Fibroblast of skin of right quadriceps (primary cell): ENCODE measurements at places on chromosomes 4 and X.
A peak's percentile ranks its signal among the peaks of the same experiment; 100 is the strongest.

DNA sequence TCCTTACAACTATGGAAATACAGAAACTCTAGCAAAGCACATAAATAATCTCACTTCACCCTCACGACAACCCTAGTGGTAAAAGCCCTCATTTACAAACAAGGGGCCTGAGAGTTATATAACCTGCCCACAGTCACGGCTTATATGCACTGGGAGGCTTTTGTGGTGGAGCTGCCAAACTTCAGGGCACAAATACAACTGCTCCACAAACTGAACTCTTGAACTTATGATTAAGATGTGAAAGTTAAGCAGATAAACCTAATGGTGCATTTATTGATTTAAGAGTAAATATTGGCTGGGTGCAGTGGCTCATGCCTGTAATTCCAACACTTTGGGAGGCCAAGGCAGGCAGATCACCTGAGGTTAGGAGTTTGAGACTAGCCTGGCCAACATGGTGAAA is 19.0 kb downstream of the SLC2A9 start:
- no peak for DNase-seq

DNA sequence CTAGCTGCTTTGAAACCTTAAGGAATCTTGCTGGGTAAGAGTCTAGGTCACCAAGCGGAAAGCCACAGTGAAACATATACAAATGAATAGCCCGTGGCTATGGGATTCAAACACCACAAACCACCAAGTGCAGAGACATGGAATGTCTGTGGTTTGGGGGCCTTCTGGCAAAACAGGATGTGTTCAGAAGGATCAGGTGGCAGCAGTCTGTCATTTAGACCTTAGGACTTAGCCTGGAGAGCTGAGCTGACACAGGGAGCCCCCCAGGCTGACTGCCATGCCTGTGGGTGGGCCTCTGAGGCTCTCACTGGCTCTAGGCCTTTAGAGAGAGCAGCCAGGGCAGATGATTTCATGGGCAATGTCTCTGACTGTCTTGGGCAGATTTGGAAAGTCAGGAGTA is 225.6 kb downstream of the FBXW7 start:
- DNase-seq, result peak; percentile 80

GRCh38 chr4:21554500-21554899 is 394.1 kb downstream of the KCNIP4 start:
- no peak for DNase-seq

GRCh38 chr4:94175553-94176261 is 32.0 kb upstream of the SMARCAD1 start:
- DNase-seq, result no peak

DNA sequence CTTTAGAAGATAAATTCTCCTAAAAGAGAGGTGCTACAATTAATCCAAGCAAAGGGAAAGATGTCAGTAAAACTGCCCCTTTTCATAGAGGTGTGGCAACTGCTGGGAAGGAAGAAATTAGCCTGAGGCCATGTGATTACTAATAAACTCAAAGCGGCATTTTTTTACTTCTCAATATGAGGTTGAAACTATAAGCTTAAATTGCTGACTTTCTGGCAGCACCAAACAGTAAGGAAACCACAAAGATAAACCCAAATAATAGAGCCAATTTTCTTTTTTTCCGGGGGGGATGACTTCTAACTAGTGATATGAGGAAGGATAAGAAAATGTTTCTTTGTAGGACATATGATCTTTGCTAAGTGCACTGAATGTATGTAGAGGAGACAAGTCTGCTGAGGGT is 30.9 kb downstream of the AR start:
- no peak for DNase-seq

- DNase-seq, result no peak
Observed at GRCh38 chr4:6938237-6938636, 28.6 kb downstream of the TBC1D14 start.

DNA sequence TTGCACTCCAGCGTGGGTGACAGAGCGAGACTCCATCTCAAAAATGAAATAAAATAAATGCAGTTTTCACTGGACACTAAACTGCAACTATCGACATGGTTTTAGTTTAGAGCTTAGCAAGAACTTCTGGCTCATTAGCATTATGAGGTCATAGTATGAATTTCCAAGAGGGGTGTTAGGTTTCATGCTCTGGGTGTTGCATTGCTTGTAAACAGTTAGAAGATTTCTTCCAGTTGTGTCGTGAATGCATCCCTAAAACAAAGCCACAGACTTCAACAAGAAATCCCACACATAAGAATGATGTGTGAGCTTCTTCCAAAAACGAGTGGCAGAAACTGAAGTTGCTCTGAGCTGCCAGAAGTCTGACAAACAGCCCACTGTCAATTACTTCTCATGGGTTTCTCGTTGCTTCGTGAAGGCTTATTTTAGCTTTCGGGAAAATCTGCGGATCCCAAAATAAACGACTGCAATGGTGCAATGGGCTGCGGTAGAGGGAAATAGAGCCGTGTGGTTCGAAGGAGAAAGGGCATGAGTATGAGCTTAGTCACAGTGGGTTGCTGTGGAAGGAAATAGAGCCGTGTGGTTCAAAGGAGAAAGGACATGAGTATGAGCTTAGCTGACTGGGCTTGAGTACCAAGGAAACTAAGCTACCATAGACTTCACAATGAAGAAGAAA is 354.9 kb downstream of the DHRSX start:
- DNase-seq, result peak; percentile 59

DNA sequence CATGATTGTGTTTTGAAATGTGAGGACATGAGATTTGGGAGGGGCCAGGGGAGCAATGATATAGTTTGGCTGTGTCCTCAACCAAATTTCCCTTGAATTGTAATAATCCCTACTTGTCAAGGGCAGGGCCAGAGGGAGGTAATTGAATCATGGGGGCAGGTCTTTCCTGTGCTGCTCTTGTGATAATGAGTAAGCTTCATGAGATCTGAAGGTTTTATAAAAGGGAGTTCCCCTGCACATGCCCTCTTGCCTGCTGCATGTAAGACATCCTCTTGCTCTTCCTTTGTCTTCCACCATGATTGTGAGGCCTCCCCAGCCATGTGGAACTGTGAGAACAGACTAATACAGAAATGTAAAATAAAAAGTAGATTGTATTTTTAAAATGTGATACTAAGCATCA is 1294.9 kb downstream of the ADGRL3 start:
- DNase-seq, result no peak

DNA sequence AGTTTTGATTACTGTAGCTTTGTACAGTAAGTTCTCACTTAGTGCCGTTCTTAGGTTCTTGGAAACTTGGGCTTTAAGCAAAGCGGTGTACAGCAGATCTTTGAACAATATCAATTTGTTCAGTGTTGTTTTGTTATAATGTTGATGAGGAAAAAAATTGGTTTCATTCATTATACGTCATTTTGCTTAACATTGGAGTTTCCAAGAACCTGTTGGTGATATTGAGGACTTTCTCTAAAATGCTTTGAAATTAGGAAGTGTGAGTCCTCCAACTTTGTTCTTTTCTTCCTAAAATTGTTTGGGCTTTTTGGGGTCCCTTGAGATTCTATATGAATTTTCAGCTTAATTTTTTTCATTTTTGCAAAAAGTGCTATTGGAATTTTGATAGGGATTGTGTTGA is 49.1 kb downstream of the STAG2 start:
- DNase-seq, result no peak

- DNase-seq, result no peak
Observed at GRCh38 chrX:25130619-25131018, 114.9 kb upstream of the ARX start.

- DNase-seq, result no peak
Observed at GRCh38 chr4:37388681-37389365, 144.3 kb downstream of the NWD2 start.

DNA sequence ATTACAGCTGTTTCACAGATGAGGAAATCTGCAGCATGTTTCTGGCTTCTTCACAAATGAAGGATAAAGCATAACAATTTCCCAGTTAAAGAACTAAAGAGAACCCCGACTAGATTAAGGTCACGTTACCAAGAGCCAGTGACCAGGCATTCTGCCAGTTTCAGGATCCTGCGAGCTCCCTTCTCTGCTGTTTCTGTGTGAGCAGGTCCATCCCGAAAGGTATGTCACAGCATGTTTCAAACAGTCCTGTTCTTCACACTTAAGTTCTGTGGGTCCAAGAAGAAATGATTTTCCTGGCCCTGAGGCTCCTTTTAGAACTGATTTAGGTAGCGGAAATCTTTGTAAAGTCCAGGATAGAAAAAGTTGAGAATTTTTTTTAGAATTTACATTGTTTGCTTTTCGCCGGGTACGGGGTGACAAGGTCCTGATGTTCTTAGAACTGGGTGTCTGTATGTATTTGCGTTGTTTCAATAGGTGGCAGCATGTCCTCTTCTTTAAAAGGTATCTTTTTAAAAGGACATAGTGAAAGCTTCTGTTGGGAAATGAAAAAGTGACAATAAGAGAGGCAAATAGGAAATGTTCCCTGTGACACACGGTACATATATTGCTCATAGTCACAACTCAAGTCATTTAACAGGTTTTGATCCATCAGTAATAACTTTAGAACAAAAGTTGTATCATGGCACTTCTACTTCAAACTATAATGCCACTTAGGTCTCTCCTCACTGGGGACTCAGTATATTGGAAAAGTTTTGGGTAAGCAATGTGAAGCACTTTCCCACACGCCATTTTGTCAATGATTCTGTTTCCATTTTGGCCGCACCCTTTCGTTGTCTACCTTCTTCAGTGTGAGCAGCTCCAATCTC is 18.4 kb downstream of the IL21 start:
- DNase-seq, result peak; percentile 56

DNA sequence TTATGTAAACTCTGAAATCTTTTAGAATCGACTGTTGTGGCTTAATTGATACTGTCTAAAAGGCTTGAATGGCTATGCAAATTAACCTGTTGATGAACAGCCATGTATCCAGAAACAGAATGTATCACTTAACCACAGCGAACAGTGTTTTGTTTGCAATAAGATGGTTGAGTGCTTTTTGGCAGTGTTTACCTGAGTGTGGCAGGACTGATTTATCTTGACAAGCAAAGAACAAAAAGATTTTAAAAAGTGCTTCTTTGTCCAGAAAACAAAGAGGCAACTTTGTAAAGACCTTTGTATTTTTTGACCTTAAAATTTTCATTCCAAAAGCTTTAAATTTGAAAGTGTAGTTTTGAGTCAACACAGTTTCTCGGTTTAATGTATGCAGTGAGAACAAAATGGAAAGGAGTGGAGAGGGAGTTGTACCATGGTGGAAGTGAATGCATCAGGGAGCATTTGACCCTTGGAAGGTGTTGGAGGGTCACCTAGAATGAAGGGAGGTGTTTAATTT is 18.0 kb downstream of the ARHGAP10 start:
- no peak for DNase-seq

DNA sequence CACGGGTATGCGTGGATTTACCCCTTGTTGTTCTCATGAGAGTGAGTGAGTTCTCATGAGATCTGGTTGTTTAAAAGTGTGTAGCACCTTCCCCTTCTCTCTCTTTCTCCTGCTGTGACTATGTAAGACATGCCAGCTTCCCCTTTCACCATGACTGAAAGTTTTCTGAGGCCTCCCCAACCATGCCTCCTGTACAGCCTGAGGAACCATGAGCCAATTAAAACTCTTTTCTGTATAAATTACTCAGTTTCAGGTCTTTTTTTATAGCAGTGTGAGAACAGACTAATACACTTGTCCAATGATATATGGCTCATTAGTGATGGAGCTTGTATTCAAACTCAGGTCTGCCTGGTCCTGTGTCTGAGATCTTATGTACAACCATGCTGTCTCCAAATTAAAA is 28.5 kb upstream of the RTL3 start:
- DNase-seq, result no peak
